H9 (cell line): ENCODE measurements at places on chromosomes 5 and 9. TPM values are rescaled to one million over a fixed set of nuclear protein-coding genes. Genes with fewer than 3 reads are reported as not detected.

DNA sequence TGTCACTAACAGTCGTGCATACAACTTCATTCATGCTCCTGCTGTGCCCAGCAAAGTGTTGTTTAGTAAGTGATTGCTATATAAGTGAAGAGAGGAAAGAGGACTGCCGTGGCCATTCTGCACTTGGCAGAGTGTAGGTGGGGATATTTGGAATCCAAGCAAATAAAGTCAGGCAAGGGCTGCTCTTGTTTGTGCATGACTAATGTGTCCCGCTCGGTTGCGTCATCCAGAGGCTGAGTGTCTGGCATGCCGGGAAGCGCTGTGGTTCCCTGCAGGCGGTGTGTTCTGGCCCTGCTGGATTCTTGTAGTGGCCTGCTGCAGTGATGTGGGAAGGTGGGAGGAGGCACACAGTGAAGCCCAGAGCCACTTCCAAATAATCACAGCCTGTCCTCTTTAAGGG lies 136.9 kb upstream of the ANKH start:
- peak; percentile 52 for DNase-seq

DNA sequence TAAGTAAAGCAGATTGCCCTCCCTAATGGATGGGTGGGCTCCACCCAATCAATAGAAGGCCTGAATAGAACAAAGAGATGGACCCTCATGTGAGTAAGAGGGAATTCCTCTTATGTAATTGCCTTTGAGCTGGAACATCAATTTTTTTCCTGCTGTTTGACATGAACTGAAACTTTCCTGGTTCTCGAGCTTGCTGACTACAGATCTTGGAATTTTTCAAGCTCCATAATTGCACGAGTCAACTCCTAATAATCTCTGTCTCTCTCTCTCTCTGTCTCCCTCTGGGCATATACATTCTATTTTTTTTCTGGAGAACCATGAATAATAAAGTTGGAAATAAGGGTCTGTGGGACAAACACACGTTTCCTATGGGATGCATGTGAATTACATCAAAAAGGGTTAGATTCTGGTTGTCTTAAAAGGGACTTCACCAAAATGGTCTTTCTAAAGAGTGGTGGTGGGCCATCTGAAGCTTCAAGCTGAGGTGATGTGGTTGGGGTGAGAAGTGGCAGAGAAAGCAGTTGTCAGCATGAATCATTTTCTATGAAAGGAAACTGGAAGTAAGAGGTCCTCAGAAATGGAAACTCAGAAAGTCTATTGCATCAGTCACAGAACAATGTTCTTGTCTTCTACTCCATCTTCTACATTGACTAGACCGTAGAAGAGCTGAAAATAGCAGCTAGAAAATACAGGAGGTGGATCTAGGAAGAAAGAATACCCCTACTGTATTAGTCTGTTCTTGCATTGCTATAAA lies 47.0 kb upstream of the HOMER1 start:
- DNase-seq = no peak

The SOX30 gene
- total RNA-seq = 0.13 TPM in 1 of 2 replicates, not detected in the other

The C9orf153 gene
- total RNA-seq = 0.17 TPM in 1 of 2 replicates, not detected in the other

The AFAP1L1 gene
- 1.8 and 2.0 TPM in 2 replicates for total RNA-seq

- DNase-seq = no peak
Measured at GRCh38 chr5:16897284-16897704, 38.8 kb downstream of the MYO10 start.

GRCh38 chr9:82036086-82036485 lies 47.5 kb downstream of the SPATA31D1 start:
- DNase-seq = no peak

The ZFP37 gene
- 4.8 and 5.1 TPM in 2 replicates for total RNA-seq

- DNase-seq = peak; percentile 78
Measured at GRCh38 chr5:160044391-160044804, 35.5 kb downstream of the TTC1 start.

The FCN1 gene
- not detected in 2 replicates for total RNA-seq

DNA sequence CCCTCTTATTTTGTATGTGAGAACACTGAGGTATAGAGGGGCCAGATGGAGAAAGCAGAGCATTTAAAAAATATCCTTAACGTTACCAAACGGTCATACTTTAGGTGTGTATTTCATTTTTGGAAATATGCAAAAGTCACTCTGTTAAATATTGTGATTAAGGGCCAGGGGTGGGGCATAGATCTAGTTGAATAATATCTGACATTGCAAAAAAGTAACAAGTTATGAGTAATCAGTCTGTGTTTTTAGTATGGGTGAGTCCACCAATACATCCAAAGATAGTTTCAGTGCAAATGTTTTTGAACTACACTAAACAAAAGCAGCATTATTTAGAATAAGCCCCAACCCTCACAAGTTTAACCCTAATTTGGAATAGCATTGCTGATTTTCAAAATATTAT lies 45.3 kb upstream of the CCDC112 start:
- no peak for DNase-seq

GRCh38 chr5:147911427-147911826 lies 5.1 kb upstream of the C5orf46 start:
- DNase-seq = no peak

DNA sequence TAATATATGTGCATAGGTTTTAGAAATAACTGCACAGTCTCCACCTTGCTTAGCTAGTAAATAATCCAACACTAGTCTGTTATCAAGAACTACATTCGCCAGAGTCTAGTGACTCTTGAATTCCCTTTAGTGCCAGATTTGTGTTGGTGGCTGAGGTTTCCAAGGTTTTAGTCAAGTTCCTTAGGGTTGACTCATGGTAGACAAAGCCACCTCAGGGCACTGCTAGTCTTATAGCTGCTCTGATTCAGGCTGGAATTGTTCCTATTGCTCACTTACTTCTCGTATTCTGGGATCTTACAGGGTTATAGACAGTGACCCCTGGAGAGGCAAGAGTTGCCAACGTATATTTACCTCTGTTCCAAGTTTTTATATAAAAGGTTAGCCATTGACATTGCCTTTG lies 1369.8 kb upstream of the CDH9 start:
- DNase-seq = no peak

The SCGB3A2 gene
- total RNA-seq = 62.5 and 66.0 TPM in 2 replicates

The HACD4 gene
- total RNA-seq = 0.59 and 0.63 TPM in 2 replicates

- DNase-seq = no peak
Measured at GRCh38 chr9:38651400-38652042, 31.1 kb upstream of the ANKRD18A start.

The CCDC152 gene
- total RNA-seq = 0.13 and 0.48 TPM in 2 replicates

- DNase-seq = no peak
Measured at GRCh38 chr5:1435369-1435768, 9.9 kb downstream of the SLC6A3 start.

- DNase-seq = peak; percentile 63
Measured at GRCh38 chr5:157026789-157027424, 32.0 kb downstream of the HAVCR1 start.

DNA sequence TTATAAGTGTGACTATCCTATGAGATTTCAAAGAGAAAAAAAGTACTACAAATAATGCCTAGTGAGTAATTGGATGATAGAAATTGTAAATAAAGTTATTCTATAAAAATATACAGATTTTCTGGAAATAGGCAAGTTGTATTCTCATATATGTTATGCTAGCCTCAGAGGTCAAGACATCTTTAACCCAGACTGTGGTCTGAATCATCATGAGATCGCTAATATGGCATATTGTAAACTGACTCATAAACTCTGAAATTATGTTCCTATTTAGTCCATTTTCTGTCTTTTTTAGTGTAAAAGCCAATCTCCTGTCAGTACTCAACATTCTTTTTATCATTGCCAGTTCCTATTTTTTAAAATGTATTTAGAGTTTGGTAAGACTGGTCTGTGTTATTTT lies 14.2 kb downstream of the LOX start:
- no peak for DNase-seq

DNA sequence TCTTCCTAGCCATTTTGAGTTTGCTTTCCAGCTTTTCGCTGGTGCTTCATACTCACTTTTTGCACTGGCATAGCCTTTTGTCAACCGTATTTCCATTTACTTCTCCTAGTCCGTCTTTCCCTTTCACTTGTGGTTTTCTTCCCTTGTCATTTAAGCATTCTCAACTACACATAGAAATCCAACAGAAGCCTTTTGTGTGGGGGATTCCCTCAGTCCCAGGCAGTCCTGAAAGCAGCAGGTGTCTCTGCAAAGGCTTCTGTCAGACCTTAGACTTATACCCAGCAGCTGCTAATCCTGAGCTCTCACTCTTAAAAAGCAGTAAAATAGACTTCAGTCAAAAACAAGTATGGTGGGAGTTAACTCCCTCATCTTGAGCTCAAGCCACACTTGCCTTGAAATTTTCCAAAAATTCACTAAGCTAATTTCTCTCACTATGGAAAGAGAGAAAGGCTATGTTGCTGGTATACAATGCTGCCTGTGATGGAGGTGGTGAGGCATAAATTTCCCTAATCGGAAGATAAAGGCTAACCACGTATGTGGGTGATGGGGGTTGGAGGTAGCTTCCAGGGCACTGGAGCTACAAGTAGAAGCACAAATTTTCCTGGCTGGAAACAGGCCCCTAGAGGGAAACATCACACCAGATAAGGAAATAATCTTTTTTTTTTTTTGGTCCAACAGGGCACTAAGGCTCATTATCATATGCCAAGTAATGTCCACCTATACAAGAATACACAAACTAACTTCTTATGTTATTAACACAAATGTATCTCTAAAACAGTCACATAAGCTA lies 34.8 kb upstream of the IFNK start:
- DNase-seq = no peak

The GDNF gene
- total RNA-seq = not detected in 2 replicates

GRCh38 chr5:10199692-10200091 lies 50.0 kb downstream of the ATPSCKMT start:
- no peak for DNase-seq

GRCh38 chr5:169746147-169746694 lies 109.1 kb downstream of the DOCK2 start:
- no peak for DNase-seq

The FGF10 gene
- total RNA-seq = 0.15 TPM in 1 of 2 replicates, not detected in the other

DNA sequence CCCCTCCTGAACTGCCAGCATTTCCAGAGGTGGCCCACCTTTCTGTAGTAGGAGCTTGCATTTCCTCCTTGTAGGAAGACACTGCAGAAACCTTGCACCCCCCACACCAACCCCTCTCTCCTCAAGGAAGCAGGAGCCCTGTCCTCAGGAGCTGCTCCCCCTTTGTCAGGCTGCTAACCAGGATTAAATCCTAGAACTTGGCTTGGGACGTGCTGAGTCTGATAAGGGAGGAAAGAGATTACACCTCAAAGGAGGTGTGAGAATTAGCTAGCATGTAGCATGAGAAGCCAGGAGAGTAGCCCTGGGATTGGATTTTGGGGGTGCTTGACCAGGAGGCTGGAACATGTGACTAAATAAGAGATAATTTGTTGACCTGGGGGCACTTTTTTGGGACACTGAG lies 119.8 kb upstream of the ALDH1B1 start:
- DNase-seq = no peak

- DNase-seq = no peak
Measured at GRCh38 chr5:123756318-123756665, 244.3 kb downstream of the CSNK1G3 start.

- DNase-seq = no peak
Measured at GRCh38 chr9:13351778-13352386, 72.4 kb upstream of the MPDZ start.

GRCh38 chr5:80389580-80389979 lies 18.3 kb upstream of the ZFYVE16 start:
- DNase-seq = no peak

GRCh38 chr5:133205649-133206048 lies 153.8 kb downstream of the HSPA4 start:
- DNase-seq = no peak

The ALDH7A1 gene
- total RNA-seq = 142 and 148 TPM in 2 replicates

DNA sequence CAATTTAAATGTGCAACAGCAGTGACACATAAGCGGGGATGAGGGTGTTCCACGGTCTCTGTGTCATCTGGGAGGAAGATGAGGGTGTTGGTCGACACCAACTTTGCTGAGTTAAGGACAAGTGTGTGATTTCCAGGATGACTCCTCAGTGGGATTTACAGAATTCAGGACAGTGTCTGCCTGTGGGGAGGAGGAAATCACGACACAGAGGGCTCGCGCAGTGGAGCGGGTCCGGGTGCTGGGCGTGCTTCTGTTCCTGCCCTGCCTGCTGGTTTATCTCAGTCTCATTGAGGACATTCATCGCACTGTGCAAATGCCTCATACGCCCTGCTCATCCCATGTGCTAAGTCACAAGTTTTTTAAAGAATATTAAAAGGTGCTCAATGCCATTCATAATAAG lies 73.7 kb upstream of the ADAMTS2 start:
- no peak for DNase-seq

- no peak for DNase-seq
Measured at GRCh38 chr5:145902421-145902820, 29.6 kb upstream of the GRXCR2 start.

The SLC25A2 gene
- not detected in 2 replicates for total RNA-seq

DNA sequence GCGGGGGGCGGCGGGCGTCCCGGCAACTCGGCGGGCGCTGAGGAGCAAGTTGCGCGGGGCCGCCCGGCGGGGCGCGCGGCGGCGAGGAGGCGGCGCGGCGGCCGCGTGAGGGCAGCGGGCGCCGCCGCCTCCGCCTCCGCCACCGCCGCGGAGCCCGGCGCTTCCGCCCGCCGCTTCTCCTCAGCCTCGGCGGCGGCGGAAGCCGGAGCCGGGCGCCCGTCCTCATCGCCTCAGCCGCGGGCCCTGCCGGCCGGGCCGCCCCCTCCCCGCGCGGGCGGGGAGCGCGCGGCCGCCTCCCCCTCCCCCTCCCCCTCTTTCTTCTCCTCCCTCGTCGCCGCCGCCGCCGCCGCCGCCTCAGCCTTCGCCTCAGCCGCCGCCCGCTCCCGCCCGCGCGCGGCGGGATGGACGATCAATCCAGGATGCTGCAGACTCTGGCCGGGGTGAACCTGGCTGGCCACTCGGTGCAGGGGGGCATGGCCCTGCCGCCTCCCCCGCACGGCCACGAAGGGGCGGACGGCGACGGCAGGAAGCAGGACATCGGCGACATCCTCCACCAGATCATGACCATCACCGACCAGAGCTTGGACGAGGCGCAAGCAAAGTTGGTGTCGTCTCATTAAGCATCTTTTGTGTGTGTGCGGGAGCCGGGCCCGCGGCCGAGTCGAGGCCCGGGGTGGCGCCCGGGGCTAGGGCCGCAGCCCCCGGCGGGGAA lies at the start of gene PBX3:
TSS of gene PBX3 (plus strand) at position 321 of the 712 bp plus-strand sequence.
- no peak for DNase-seq

The TRIM23 gene
- total RNA-seq = 12.9 and 15.3 TPM in 2 replicates

GRCh38 chr5:53825016-53825415 lies 264.6 kb downstream of the NDUFS4 start:
- no peak for DNase-seq

The EGFLAM gene
- total RNA-seq = 0.33 TPM in 2 replicates

- DNase-seq = no peak
Measured at GRCh38 chr9:16197578-16198370, 644.9 kb downstream of the CCDC171 start.

The CDH9 gene
- 0.61 and 0.79 TPM in 2 replicates for total RNA-seq

DNA sequence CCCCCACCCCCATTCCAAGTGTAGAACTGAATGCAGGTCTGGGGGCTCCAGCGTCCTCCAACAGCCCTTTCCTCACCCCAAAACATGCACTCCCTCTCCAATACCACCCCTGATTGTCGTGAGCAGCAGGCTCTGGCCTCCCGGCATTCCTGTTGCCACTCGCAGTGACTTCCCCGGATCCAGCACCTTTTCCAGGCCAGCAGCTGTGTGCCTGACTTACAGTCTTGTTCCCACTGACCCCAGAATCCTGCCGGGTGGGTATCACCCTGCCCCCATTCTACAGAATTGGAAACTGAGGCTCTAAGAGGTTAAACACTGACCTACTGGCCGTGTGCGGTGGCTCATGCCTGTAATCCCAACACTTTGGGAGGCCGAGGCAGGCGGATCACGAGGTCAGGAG lies 127.2 kb downstream of the OLFM1 start:
- DNase-seq = no peak

- DNase-seq = no peak
Measured at GRCh38 chr5:178252258-178252657, 19.7 kb upstream of the PHYKPL start.

The STXBP1 gene
- total RNA-seq = 22.1 and 22.3 TPM in 2 replicates
